ENCODE measurements at places on chromosomes 5 and 9.

- DNase-seq: no peak
Measured at GRCh38 chr5:56433039-56433617, 200.0 kb upstream of the ANKRD55 start.

DNA sequence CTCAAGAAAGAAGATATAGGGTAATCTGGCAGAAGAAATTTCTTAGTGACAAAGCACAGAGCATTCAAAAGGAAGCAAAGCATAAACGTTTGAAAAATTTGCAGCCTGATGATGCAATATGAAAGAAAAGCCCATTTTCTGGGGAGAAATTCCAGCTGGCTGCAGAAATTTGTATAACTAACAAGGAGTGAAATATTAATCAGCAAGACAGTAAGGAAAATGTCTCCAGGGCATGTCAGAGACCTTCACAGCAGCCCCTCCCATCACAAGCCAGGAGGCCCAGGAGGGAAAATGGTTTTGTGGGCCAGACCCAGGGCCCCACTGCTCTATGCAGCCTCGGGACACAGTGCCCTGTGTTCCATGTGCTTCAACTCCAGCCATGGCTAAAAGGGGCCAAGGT lies 359.4 kb downstream of the HINT1 start:
- no peak for DNase-seq

DNA sequence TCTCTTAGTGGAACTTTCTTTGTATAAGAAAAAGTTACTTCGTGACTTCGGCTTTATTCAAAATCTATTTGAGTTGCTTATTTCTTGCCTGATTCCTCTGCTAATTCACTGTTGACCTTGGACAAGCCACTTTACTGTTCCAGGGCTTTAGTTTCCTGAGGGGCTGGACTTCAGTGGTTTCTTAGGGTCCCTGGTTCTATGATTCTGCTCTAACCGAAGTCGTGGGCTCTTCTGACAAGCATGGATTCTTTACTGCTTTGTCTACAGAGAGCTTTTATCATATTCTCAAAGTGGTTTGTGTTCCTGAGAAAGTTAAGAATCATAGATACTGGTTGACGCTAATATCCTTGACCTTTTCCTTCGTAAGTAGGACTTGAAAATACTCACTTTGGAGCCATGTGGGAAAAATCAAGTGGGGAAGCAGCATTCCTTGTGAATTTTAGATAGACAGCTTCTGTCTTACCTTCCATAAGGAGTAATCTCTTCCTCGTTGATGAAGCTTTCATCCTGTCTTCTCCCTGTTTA lies 21.1 kb downstream of the EXOSC2 start:
- DNase-seq: no peak

- peak; percentile 13 for DNase-seq
Measured at GRCh38 chr9:91273853-91274552, 87.7 kb downstream of the AUH start.

- no peak for DNase-seq
Measured at GRCh38 chr9:125246261-125246667, 5.1 kb upstream of the HSPA5 start.

- no peak for DNase-seq
Measured at GRCh38 chr9:133285252-133285775, 10.3 kb upstream of the ABO start.

DNA sequence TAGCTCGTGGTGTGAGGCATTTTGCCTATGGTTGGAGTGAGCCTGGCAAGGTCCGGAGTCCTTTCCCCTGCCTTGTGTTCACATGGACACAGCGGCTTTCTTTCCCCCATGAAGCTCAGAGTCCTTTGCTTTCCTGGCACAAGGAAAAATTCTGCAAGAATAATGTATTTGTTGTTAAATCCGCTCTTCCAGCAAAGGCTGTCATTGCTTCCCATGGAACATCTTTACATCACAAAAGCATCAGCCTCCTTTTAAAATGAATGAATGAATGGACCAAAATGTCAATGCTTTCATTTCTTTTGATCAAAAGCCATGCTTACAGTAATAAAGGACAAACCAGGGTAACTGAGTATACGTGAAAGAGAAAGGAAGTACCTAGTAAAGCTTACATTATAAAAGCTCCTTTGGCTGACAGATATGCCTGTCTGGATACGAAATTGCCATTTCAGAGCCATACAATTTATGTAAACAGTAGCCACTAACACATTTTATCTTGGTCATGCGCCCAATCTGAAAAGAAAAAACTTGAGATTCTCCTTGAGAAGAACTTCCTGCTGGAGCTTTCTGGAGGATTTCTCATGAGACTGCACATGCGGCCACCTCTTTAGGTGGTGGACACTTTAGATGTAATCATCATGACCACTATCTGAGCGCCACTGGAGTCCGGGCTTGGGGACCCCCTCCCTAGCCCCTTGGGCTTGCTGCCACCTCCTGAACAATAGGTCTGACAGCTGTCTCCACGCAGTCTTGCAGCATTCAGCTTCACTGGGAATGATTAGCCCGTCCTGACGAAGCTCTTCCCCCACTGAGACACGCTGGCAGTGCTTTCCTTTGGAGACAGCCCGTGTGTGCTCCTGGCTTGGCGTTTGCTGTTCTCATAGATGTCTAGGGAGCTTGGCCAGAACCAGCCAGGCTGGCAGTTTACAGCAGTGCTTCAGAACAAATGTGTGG lies 355.9 kb downstream of the ADAMTS6 start:
- no peak for DNase-seq

DNA sequence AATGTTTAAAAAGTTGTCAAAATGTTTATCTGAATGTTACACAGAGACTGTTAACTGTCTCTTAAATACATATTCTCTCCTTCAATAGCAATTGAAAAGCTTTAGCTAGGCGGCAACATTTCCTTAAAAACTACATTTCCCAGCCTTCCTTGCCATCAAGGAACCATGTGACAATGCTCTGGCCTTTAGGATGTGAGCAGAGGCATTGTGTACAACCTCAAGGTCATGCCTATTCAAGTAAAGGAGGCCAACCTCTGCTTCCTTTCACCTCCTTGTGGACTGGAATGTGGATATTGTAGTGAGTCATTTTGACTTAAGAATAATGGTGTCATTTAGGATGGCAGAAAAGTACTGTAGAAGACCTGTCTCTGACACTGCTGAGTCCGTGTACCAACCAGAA lies 23.7 kb upstream of the MROH2B start:
- DNase-seq: no peak

DNA sequence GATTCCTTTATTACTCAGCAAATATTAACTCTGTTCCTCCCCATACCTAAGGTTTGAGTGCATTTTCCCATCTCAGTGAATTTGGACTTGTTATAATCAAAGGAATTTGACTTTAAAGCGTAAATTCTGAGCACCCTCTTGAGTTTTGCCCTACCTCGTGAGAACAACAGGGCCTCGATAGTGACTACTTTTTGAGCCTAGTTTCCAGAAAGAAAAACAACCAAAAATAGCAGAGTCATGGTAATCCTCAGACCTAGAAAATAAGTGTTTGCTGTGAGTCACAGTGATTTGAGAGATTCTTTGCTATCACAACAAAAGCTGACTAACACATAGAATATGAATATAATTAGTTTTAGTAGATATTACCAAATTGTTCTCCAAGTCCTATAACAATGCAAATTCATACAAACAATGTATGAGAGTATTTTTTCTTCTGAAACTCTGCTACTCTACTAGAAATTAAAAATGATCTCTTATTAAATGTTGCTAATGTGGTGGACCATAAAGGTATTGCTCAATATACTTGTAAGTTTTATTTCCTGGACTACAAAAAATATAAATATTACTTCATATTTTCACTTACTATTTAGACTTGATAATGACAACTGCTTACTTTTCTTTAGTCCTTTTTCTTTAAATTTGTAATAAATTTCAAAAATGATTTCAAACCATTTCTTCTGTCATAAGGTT lies 759.7 kb downstream of the BRINP1 start:
- DNase-seq: no peak

DNA sequence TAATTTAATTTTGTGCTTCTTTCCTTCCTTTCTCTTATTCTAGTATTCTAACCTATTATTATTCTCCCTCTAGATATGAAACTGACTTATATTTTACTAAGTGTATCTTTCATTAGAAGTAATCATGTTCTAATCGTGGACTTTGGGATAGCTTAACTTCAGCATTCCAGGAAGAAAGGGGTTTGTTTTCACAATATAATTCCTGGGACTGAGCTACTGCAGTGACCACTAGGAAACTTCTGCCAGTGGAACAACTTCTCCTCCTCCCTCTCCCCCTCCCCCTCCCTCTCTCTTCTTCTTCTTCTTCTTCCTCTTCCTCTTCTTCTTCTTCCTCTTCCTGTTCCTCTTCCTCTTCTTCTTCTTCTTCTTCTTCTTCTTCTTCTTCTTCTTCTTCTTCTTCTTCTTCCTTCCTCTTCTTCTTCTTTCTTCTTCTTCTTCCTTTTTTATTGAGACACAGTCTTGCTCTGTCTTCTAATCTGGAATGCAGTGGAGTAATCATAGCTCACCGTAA lies 127.9 kb downstream of the NNT start:
- DNase-seq: no peak

GRCh38 chr5:151700820-151701219 lies 14.1 kb upstream of the SPARC start:
- no peak for DNase-seq

- DNase-seq: no peak
Measured at GRCh38 chr5:50744776-50745175, 78.3 kb downstream of the PARP8 start.

GRCh38 chr5:36569491-36569890 lies 36.9 kb upstream of the SLC1A3 start:
- DNase-seq: no peak

- no peak for DNase-seq
Measured at GRCh38 chr9:123174887-123175518, 93.4 kb downstream of the STRBP start.

DNA sequence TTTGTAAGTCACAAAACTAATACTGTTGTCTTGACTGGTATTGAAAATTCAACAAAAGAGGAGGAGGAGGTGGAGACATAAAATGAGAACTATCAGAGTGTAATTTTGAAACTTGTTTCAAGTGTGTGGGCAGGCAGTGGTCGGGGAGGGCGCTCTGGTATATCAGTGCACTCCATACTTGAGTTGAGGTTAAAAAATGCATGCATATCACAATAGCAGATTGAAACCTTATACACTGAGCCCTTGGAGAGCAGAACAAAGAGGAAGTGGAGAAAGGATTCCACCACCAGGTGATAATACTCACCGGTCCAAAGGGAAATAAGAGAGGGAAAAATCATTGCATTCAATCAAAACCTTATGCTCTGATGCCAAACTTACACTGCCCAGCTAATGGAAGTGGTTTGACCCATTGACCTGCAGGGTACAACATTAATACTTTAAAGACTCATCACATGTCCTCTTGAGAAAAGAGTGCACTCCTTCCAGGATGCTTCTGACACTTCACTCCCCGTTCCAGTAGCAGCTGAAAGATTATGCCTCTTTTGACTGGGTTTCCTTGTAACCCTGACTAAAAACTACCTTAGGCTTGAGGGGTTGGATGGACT lies 79.5 kb upstream of the FAM169A start:
- DNase-seq: no peak
